HS-5 (cell line): ENCODE measurements at places on chromosomes 2 and 18.
A peak's percentile ranks its signal among the peaks of the same experiment; 100 is the strongest.

DNA sequence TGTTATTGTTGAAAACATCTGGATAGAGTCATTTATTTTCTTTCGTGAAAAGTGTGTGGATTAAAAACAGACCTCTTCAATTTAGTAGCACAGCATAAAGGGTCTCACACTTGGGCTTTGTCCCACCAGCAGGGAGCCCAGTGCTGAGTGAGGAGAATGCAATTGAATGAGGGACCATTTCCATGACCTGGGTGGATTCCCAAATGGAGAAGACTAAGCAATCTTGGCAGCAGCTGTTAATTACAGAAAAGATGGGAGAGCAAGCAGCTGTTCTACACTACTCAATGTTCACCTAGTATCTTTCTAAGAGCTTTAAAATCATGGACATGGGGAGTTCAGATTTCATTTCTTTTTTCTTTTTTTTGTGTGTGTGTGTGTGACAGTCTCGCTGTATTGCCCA, 121.8 kb upstream of the FN1 start:
- no peak for DNase-seq

GRCh38 chr2:110114831-110115255, 779 bp downstream of the MALL start:
- DNase-seq = no peak

GRCh38 chr2:124267794-124268193, 242.7 kb downstream of the CNTNAP5 start:
- DNase-seq = peak; percentile 29

DNA sequence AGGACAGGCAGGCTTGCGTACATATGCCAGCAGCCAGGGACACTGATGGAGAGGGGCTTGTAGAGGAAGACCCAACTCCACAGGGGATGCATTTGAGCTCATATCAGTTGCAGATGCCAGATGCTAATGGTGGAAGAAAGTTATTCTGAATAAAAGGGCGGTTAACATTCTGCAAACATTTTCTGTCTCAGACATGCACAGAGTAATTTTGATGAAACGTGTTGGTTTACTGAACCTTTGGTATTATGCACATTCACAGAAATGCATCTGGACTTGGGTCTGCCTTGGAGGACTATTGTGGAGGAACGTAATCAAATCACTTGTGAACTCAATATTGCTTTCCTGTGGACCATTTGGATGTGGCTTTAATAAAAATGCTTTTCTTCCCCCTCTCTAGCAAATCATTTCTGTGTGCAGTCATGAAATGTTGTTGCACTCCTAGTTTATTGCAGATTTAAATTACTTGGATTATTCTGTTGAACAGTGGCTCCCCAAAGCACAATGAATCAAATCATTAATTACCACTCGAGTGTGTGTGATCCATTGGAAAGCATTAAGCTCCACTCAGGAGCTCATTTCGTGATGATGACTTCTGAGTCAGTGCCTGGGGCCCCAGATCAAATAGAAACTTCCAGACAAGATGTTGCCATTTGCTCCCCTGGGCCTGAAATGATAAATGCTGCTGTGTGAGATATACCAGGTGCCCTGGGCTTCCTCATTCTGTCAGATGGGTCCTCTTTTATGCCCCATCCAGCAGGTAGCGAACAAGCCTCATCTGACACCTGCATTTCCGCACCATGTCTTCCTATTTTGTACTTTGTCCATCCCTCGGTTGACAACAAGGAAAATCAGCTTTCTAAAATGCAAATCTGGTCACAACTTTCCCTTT, 697.0 kb upstream of the HS6ST1 start:
- DNase-seq = no peak

- no peak for DNase-seq
Observed at GRCh38 chr2:187447336-187447735, 716 bp downstream of the CALCRL start.

DNA sequence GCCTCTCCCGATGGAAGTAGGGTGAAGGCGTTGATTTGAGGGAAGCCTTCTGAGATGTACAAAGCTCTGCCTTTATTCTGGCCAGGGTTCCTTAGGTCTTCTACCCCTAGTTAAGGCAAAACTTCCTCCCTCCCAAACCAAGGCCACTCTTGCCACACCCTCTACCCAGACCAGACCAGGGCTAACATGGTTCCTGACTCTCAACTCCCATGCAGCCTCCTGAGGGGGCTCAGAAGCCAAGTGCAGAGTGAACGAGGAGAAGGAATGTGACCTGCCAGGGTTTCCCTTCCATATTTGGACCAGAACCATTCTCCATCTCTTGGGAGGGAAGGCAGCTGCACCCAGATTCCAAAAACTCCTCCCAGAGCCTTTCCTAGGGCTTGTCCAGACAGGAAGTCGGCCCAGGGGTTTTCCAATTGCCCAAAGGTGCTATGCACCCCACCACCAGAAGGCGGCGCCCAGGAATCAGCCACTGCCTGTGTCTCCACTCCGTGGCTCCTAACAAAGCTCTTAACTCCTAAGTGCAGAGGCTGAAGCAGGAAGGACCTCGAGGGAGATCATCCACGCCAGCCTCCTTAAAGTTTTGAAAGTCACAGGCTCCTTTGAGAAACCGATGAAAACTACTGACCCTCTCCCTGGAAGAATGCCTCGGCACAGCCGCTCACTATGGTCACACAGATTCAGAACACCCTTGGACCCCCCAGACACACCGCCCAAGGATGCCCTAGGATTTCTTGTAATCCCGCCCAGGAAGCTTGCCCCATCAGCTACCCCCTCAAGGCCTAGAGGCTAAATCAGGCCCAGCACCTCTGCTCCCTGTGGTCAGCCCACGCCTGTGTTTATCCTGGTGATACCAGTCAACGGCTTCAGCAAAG, 157.8 kb downstream of the SMAD2 start:
- DNase-seq = no peak

- peak; percentile 30 for DNase-seq
Observed at GRCh38 chr2:209334188-209335017, 89.4 kb upstream of the MAP2 start.
